ENCODE measurements at places on chromosomes 7 and 10.

GRCh38 chr10:45339894-45340293, 24.5 kb upstream of the OR13A1 start:
- no peak for DNase-seq

DNA sequence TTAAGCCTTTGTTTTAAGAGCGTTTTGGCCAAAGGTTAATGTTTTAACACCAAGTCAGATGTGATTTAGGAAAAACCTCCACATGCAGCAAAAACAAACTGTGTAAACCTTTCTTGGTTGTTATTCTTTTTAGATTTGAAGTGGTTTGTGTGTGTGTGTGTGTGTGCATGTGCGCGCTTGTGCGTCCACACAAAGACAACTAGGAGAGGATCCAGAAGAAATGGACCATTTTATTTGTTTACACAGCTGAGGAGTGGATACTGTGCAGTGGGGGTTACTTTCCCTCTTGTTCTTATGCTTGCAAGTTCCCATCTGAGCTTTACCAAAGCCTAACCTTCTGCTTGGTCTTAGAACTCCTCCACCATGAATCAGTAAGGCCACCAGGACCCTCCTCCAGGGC, 20.0 kb downstream of the TCF7L2 start:
- DNase-seq: no peak

GRCh38 chr10:21515361-21516241, 9.9 kb downstream of the SKIDA1 start:
- DNase-seq: no peak

DNA sequence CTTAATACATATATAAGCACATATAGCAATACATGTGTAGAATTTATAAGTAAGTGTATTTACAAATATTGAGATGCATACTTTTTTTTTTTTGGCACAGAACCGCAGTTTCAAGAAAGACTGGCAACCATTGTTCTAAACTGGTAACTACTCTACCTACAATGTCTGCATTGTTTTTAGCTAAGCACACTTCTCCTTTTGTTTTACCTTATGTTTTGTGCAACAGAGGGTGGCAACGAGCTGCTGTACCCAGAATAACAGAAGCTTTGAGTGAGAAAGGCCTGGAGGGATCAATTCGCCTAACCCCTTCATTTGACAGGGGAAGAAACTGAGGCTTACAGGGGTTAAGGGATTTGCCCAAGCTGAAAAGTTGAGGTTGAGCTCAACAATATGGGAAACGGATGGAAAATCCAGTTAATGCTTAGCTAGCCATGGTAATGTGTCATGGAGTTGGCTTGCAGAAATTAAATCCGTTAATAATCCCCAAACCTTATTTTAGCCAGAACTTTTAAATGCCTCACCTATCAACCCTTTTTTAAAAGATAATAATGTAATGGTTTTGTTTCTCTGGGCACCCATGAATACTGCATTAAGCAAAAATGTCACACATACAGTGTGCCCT, 25.5 kb downstream of the FZD1 start:
- no peak for DNase-seq

DNA sequence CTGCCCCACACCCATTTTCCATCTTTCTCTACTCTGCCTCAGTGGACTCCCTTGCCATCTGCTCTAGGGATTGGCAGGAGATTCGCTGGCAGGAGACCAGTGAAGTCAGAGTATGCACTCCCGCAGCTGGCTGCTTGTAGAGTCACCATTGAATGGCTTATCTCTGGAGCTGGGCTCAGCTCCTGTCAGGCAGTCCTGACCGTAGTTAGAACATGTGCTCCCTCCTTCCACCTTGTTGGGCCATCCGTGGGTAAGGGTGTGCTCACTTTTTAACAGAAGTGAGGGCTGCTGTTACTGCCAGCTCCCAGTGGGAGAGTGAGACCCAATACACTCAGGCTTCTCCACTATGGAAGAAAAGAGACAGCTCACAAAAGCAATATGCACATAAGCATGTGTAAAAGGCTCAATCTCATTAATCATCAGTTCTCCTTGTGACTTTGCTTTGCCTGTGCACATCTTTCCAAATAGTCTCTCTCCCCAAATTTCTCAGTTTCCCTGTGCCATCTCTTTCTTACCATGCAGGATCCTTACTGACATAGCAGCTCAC, 773.3 kb downstream of the GRID1 start:
- no peak for DNase-seq

GRCh38 chr7:100983451-100984187, 14.3 kb downstream of the MUC12 start:
- DNase-seq: peak; percentile 40

DNA sequence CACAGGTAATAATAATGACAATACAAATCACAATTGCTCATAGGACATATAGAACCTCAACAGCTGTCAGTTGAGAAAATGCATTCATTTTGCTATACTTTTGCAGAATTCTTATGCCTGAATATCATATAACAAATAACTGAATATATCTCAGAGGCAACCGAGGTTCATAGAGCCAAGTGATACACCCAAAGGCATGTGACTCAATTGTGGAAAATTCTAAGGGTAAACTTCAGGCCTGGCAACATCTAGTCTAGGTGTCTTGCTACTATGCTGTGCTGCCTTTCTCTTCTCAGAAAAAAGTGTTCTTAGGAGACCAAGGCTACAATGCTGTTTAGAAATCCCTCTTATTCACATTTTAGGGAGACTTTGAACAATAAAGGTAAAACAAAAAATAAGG, 270.7 kb downstream of the BAMBI start:
- DNase-seq: no peak

DNA sequence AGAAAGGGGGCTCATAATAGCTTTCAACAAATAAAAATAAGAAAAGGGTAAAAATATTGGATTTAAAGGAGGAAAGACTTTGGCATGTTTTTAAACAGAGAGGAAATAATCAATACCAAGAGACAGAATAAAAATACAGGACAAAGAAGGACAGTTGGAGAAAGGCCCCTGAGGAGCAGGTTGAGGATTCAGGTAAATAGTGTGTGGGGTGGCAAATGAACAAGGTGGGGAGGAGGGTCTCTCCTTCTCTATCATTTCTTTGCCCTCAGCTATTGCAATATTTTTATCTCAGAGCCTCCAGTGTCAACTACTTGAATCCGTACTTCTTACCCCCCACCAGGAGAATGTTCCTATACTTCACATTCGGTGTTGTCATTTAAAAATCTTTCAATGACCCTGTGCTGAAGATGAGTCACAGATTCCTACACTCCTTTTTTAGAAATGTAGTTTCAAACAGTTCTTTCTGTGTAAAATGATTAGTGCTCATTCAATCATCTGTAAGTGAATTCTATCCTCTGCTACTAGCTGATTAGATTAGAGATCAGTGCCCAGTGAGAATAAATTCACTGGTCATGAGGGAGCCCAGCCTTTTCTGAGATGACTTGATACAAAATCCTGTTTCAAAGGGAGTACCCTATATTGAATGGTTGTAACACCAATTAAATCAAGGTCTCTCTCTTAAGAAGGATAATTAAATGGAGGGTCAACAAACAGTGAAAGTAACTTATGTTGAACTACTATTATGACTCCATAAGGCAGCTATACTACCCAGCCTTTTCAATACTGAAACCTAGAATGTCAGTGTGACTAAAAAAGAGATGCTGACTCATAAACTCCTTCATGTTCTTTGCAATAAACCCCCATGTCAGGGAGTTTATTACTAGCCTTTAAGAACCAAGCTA, 50.4 kb upstream of the WNT16 start:
- DNase-seq: peak; percentile 77

DNA sequence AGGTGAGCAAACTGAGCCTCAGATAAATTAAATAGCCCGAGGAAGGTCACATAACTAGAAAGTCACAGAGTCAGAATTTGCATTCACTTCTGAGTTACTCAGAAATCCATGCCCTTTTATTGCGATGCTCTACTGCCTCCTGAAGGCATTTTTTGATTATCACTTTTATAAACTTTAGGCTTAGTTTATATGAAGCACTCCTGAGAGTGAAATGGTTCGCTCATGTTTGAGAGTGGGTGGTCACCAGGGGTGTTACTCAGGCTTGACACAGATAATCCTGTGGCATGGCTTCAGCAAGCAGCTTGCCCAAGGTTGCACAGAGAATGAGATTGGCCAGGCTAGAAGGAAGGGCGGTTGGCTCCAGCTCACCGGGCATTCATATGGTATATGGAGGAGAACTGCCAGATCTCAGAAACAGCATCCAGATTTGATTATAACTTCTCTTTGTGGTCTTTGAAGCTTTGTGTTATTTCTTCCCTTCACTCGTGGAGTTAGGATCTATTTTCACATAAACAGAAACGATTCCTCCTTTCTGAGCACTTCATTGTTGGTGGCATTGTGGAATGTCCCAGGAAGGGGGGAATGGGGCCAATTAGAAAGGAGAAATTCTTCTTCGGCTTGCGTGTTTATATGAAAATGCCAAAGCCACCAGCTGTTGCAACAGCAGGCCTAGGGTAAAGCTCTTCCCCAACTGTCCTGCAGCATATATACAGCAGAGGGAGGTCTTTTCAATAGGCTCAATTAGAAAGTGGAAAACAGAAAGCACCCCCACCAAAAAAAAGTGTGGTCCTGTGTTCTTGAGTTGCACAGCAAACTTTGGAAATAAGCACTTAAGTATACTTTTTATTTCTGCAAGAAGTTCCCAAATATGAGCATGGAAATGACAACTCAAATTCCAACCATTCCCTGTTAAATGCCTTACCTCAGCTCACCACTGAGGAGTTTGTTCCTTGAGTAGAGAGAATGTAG, 628.8 kb downstream of the SUGCT start:
- peak; percentile 14 for DNase-seq

- DNase-seq: no peak
Measured at GRCh38 chr10:42551582-42552187, 86.7 kb downstream of the ZNF33B start.

GRCh38 chr10:94680544-94680943, 3.0 kb upstream of the CYP2C18 start:
- peak; percentile 0 for DNase-seq

- no peak for DNase-seq
Measured at GRCh38 chr10:89668386-89669071, 23.5 kb upstream of the PANK1 start.

GRCh38 chr10:98915911-98916310, 319.7 kb downstream of the HPSE2 start:
- no peak for DNase-seq

DNA sequence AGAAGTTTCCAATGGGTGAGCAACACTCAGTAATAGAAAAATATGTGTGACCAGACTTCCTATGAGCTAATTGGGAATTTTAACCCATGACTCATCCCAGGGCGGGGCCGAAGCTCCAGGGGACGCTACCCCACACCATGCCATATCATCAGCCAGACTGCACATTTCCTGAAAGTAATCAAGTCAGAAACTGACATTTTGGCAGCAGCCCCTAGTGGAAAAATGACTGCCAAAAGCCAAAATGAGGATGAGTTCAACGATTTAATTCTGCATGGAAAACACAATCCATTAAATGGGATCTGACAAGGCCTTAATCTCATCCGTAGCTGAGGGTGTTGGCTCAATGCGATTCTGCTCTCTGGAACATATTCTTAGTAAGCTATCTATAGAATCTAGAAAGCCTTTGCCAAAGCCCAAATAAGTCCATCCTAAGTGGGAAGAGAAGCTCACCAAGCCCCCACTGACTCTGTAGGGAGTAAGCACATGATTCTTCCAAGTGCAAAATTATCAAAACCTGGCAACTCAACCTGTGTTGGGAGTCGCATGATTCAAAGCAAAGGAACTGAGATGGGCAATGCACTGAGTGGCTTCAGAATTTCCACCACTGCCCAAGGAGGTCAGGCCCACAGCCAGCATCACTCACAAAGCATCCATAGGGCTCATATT, 93.1 kb upstream of the PDE1C start:
- DNase-seq: peak; percentile 88

DNA sequence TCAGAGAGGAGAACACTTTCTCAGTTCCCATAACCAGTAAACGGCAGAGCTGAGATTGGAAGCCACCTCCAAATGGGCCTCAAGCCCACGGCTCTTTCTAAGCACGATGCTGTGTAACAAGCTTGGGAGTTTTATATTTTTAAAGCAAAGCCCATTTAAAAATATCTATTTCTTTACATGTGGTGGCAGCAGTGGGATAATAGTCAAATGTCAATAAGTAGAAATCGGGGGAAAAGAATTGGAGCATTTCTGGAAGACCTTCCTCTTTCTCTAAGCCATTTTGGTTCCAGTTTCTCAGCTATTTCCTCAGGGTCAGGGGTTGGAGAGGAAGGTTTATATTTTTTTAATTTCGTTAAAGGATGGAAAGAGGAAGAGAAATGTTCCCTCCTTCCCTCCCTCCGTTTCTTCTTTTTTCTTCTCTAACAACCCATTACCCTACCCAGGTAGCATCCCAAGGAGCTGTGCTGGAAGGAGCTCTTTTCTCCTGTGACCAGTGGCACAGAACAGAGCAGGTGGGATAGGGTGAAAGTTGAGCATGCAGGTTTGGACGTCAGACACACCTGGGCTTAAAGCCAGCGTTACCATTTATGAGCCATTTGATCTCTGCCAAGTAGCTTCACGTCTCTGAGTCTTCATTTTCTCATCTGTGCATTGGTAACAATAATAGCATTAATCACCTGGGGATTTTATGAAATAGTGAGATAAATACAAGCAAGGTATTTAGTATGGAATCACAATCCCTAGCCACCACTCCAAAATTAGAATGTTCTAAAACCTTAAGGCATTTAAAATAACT, 515.7 kb downstream of the RPS24 start:
- no peak for DNase-seq

- DNase-seq: no peak
Measured at GRCh38 chr7:139658908-139659675, 118.7 kb downstream of the HIPK2 start.

GRCh38 chr7:91916051-91916440, 24.6 kb upstream of the AKAP9 start:
- no peak for DNase-seq

DNA sequence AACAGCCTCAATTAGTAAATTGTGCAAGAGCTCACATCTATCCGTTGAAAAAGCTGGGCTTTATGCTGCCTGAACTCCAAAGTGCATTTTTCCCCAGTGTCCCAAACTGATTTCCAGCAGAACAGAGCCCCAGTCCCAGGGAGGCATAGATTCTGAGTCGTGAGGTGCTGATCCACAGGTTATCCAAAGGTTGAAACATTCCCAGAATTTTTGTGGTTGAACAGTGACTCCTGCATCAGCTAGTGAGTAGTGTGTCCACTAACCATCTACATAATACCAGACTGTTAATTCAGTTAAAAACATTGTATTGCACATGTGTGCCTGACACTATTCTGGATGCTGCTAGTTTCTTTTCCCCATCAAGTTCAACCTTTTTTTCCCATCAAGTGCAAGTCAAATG, 761.5 kb downstream of the GATA3 start:
- DNase-seq: no peak
